Esophagus squamous epithelium (tissue), 5 donors: ENCODE measurements at places on chromosomes 16 and 17.

- DNase-seq: no peak
Observed at GRCh38 chr17:76241691-76242255, 1.5 kb upstream of the RNF157 start.

DNA sequence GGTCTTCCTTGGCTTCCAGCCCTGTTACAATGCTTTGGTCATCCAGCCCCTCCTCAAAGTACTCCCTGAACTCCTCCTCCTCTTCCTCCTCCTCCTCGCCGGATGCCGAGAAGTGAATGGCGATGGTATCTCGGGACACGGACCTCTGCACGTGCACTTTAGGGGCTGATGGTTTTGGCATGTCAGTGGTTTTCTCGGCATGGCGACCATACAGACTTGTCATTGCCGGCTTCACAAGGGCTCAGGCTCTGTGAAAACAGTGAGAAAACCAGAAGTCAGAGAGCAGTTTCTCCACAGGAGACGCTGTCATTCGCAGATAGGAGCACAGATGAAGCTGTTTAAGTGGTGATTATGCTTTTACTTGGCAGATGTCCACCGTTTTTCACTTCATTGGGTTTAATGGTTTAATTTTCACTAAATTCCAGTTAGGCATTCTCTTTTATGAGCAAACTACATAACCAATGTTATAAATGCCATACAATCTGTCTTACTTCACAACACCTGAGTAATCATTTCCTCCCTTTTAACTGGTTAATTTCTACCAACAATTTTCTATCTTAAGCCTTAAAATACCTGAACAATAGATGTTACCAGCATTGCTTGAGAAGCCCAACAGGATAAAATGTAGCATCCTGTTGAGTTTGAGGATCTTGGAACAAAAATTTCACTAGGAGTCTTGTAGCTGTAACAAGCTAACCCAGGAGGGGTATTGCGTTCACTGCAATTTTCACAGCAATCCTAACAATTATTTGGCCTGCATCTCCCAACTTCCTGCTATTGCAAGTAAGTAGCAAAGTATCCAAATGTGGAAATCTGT lies 48.9 kb downstream of the TEX2 start:
- no peak for DNase-seq

DNA sequence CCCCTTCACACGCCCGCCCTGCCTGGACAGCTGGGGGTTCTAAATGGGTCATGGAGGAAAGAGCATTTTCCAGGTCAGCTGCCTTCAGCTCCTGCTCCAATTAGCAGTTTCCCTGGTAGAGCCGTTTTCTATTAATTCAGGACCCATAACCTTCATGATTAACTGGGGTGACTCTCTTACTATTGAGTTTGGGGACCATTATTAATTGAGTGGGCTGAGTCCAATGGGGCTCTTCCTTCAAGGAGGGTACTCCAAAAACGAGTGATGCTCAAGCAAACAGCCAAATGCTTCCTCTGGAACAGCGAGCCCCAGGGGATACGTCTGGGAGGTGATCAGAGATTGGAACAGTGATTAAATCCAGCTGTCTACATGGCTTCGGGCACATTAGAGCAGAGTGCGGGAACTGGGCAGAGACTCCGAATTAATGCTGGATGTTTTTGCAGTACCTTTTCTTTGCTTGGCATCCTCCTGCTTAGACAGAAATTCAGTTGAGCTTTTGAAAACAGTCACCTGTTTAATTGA lies 68.1 kb upstream of the CACNG3 start:
- DNase-seq: no peak

- no peak for DNase-seq
Observed at GRCh38 chr16:81583893-81584631, 139.5 kb downstream of the CMIP start.

- DNase-seq: no peak
Observed at GRCh38 chr17:73768691-73769090, 124.4 kb upstream of the SDK2 start.

DNA sequence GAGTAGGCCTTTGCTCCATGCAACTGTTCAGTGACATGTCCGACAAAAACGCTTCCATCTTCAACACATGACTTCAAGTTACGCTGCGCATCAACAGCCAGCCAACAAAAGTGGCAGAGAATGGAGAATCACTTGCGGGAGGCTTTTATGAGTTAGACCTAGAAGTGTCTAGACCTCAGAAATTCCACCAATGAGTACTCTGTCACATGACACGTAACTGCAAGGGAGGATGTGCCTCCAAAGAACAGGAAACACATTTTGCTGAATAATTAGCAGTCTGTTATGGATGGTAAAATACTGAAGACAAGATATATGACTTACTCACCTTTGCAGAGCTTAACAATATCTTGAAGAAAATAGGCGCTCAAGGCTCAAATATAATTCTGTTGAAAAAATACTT lies 62.1 kb downstream of the MYO1D start:
- DNase-seq: no peak

DNA sequence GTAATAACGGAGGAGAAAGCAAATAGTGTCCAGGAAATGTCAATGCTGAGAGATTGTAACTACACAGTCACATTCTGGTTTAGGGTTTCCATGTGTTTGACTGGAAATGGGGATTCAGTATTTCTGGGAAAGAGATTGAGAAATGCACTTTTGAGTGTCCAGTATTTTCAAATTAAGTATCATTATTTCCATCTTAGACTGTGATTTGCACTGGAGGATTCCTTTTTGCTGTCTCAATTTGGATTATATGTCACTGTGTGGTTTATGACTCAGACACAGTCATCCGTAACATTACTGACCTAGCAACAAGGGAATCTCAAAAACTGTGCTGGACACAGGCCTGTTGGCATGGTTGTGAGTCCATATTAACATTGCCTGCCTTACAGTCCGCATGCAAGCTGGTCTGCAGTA lies 681.4 kb downstream of the CDH11 start:
- no peak for DNase-seq

DNA sequence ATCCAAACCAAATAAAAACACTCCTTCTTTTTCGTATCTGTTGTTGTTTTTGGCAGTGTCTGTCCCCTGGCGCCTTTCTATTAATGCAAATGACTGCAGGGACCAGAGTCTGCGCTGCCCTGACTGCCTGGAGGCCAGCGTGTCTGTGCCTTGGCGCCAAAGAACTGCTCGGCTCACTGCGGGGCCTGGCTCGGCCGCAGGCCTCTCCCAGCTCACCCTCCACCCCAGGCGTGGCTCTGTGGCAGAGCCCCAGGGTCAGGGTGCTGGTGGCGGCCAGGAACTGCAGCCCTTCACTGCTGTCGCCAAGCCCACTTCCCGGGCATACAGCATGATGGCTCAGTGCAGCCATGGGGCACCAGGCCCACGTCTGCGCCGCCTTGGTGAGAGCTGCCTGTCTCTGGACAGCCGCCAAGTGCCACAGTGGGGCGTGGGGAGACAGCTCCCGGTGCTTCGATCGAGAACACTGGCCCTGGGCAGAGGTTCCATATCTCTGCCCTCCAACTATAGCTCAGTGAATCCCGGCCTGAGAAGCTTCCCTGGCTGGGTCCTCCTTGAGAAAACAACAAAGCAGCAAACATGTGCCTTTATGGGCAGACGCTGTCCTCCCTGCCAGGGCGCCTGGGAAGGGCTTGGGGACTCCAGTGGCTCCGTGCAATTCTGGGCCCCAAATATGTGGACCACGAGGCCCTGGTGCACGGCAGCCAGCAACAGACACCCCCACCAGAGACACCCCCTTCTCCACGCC lies 11.1 kb downstream of the CANT1 start:
- DNase-seq: no peak

DNA sequence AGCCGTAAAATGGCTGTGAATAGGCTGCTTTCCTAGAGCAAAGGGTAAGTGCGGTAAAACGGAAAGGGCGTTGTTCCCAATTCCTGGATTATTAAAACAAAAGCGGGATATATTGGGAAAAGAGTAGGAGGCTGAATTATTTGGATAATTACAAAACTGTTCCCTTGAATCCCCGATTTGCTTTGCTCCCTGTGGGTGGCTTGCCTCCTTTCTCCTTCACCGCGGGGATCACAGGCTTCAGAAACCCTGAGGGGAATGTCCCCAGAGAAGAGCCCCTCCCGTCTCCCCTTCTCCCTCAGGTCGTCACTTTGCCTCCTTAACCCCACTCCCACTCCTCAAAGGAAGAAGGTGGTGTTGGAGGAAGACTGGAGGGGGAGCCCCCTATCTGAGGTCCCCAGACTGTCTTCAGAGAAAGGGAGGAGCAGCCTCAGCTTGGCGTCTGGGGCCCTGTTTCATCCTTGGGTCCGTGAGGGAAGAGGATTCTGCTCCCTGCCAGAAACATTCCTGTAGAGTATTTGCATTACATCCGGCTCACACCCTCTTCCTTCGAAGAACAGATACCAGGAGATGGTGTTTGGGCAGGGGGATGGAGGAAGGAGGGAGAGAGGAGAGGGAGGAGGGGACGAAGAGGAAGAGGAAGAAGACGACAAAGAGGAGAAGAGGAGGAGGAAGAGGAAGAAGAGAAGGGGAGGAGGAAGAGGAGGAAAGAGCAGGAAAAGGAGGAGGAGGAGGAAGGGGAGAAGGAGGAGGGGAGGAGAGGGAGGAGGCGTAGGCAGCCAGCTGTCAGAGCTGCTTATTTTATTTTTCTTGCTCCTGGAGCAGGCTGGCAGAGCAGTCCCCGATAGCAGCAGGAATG lies 31.8 kb downstream of the MRM1 start:
- no peak for DNase-seq

DNA sequence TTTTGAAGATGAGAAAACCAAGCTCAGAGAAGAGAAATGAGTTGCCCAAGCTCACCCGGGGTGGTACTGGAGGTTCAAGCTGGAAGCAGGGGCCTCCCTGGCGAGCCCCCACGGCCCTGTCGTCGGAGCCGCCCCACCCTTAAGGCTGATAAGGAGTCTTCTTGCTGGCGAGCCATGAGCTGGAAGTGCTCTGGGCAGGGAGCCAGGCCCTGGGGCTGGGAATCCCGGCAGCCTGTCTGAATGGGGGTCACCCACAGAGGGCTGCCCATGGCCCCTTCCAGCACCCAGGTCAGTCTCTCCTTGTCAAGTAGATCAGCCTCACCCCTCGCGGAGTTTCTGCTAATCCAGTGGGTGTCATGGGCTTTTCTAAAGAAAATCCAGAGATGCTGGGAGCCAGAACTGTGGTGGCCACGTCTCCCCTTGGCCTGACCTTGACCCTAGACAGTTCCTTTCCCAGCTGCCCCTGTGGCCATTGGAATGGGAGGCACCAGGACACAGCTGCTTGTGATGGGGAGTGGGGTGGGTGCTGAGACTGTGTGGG lies 1.2 kb upstream of the P2RX1 start:
- no peak for DNase-seq

DNA sequence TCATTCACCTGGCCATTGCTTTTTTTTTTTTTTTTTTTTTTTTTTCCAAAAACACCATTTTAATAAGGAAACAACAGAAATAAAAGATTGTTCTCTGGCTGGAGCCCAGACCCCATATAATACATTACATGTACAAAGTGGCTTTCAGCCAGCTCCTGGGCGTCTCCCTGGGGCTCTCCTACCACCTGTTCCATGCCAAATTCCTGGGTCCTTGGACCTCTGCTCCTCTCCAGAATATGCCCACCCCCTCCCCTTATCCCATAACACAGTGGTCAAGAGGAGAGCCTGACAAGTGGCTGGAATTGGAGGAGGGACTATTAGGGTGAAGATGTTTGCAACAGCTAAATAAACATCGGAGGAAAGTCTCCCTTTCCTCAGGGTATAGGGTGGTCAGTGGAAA lies 3.6 kb upstream of the PHF12 start:
- DNase-seq: no peak

- DNase-seq: no peak
Observed at GRCh38 chr16:49128740-49129139, 152.9 kb downstream of the CBLN1 start.

DNA sequence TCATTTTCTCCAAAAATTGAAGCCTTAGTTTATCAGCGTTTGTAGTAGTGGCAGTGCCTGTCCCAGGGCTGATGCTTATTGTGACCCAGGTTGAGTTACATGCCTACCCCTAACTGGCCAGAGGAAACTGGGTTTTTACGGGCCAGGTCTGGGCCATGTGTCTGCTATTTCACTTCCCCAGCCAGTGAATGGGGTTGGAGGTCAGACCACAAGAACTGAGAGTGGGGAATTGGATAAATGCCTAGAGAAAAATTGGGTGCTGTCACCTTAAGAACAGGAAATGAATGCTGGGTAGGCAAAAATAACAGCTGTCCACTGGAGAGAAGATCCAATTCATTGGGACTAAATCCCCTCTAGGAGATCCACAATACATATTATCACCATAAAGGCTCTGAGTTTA lies 5.2 kb downstream of the ADPRM start:
- no peak for DNase-seq

DNA sequence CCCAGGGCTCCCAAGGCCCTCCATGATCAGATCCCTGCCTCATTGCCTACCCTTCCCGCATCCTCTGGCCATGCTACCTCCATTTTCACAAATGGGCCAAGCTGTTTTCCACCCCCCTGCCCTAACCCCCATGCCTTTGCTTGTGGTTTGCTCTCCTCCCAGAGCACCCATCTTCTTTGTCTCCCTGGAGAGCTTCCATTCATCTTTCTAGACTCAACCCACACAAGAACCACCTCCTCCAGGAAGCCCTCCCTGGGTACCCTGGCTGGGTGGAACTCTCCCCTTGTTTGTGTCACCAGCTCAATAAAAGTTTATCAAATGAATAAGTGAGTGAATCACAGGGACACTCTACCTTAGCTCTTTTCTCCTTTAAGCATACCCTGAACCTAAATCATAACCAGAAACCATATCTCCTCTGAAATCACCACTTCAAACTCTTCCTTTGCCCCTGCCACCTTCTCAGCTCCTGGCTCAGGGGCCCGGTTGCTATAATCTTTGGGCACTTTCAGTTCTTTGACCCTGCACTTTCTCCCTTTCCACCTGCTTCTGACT lies 2.9 kb upstream of the SCN4A start:
- no peak for DNase-seq

GRCh38 chr16:84245956-84246678 lies 6.3 kb upstream of the KCNG4 start:
- no peak for DNase-seq

GRCh38 chr16:84574191-84574590 lies 43.7 kb downstream of the COTL1 start:
- no peak for DNase-seq

- DNase-seq: no peak
Observed at GRCh38 chr17:46809110-46809571, 9.4 kb downstream of the WNT3 start.

GRCh38 chr16:71777329-71777728 lies 31.3 kb downstream of the AP1G1 start:
- DNase-seq: no peak

- DNase-seq: no peak
Observed at GRCh38 chr17:48593840-48594537, 410 bp upstream of the HOXB5 start.
